Naive thymus-derived CD8-positive, alpha-beta T cell (primary cell): ENCODE measurements at places on chromosomes 1 and 21.
A peak's percentile ranks its signal among the peaks of the same experiment; 100 is the strongest.

- no peak for DNase-seq
These were observed 10.7 kb downstream of the ADAMTS5 start for GRCh38 chr21:26956216-26956615.

DNA sequence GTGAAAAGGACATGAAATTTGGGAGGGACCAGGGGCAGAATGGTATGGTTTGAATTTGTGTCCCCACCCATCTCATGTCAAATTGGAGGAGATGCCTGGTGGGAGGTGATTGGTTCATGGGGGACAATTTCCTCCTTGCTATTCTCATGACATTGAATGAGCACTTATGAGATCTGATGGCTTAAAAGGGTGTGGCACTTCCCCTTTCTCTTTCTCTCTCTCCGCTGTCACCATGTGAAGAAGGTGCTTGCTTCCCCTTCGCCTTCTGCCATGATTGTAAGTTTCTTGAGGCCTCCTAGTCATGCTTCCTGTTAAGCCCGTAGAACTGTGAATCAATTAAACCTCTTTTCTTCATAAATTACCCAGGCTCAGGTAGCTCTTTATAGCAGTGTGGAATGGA, 7.6 kb upstream of the GBP4 start:
- DNase-seq = no peak

GRCh38 chr1:11749203-11749689, 12.7 kb upstream of the C1orf167 start:
- no peak for DNase-seq

DNA sequence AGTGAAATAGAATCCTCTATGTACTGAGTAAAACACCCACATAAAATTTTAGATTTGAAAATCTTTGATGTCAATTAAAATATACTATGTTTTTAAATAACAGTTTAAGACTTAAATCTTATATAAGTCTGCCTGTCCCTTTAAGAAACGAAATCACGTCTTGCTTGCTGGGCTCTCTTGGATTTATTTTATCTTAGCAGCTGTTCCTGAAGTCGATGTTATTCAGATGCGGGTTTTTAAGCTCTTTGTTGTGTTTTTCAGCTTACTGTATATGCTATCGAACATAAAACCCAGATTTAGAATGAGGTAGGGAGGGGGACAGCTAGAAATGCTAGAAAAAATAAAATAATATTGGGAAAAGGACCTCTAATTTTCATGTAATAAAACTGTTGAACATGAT, 11.1 kb upstream of the SSX2IP start:
- no peak for DNase-seq

DNA sequence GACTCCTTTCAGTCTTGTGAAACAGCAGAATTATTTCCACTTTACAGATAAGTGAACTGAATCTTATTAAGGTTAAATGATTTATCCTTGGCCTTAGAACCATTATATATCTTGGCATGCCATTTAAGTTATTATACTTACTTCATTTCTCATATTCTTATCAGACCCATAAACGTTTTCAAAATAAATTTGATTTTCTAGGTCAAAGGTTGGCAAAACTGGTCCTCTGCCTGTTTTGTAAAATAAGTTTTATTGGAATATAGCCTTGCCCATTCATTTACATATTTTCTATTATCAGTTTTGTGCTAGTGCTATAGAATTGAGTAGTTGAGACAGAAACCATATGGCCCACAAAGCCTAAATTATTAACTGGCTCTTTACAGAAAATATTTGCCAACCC, 32.9 kb upstream of the SNRPE start:
- DNase-seq = no peak

GRCh38 chr1:205840146-205840923, 9.6 kb downstream of the PM20D1 start:
- no peak for DNase-seq

DNA sequence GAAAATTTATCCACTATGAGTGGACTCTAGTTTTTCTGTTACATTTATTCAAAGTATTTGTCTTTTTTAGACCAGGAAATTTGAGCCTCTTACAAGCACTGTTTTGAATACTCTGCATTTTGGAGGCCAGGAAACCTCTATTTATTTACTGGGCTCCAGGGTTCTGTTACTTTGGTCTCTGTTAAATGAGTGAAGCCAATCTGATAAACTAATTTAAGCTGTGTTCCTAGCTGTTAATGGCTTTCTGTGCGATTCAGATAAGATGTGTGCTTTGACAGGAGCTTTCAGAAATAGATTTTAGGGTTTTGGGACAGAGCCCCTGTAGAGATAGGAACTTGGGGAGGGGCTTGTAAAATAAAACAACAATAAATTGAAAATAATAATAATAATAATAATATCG, 23.9 kb downstream of the ACKR1 start:
- DNase-seq = no peak

DNA sequence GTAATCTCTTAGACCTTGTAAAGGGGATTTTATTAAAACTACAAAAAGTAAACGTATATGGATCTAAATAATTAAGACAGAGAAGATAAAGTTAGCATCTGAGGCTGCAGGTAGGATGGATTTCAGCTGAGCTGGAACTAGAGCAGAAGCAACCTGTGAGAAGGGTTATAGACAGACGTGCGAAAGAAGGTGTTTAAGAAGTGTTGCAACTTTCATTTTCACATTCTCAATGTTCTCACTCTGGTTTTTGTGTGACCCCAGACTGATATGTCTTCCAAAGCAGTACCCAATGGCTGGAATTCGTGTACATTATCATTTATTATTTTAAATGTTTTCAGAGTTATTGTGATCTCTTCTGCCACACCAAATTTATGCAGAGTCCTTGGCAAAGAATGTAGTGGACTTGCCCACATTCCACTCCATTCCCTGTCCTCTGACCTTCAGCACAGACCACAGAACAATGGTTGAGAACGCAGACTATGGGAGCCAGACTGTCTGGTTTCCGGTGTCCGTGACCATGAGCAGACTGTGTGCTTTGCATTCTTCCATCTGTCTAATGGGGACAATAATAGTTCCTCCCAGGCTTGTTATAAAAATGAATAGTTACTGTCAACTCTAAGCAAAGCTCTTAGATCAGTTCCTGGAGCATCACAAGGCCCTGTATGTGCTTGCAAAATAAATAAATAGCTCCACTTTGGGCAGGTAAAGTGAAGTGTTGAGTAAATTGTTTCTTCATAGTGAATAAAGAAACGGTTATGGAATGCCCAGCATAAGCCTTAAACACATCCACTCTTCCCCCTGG, 140.6 kb upstream of the SAMSN1 start:
- no peak for DNase-seq

GRCh38 chr1:76510672-76511557, 356.4 kb upstream of the ST6GALNAC5 start:
- no peak for DNase-seq

DNA sequence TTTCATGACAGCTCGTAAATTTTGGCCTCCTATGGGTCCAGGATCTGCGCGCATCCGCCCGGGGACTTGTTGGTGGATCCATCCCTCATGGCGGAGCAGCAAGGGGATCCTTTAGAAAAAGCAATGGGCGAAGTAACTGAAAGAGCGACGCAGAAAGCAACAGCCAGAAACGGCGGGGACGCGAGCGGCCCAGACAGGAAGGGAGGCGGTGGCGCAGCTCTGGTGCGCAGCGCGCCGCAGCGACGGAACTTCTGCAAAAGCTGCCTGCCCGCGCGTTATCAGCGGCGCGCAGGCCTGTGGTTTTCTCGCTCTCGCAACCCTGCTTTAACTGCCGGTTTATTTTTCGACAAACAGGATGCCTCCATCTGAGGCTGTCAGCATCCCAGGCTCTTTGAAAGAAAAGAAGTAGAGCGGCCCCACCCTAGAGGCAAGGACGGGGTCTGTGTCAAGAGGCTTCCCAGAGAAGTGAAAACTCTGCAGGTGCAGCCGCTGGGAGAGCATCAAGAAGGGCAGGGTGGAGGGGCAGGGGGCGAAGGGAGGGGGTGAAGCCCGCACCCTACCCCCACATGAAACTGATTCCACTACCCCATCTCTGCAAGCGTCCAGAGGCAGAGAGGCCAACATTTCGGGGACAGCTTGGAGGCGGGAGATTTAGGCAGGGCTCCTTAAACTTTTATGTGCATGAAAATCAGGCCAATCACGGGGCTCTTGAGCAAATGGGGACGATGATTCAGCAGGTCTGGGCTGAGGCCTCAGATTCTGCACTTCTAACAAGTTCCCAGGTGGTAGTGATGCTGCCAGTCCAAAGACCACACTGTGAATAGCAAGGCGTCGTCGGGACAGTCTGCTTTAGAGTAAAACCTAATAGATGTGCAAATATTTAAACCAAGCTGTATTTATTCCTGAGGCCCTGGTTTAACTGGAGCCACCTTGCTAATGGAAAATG, 22.2 kb downstream of the RUNX1 start:
- peak; percentile 83 for DNase-seq

DNA sequence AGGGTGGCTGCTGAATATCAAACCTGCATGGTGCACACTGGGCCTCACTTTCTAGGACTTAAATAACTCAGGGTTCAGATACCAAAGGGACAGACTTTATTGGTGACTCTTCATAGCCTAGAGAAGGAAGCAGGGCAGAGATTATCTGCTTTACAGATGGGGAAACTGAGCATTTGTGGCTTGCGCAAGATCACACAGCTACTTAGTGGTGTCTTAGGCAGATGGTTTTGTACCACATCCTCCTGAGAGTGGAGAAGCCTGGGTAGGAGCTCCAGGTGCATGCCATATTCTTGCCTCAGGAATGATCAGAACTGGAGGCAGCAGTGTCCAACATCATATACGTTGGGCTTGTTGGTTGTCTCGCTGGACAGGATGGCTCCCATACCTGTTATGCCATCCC, 6.8 kb upstream of the DPH2 start:
- DNase-seq = no peak

GRCh38 chr1:237041795-237042525, at the start of gene RYR2:
Gene RYR2 (plus strand): TSS chr1:237042184. CDS start chr1:237042522, 338 bp downstream.
- no peak for DNase-seq

DNA sequence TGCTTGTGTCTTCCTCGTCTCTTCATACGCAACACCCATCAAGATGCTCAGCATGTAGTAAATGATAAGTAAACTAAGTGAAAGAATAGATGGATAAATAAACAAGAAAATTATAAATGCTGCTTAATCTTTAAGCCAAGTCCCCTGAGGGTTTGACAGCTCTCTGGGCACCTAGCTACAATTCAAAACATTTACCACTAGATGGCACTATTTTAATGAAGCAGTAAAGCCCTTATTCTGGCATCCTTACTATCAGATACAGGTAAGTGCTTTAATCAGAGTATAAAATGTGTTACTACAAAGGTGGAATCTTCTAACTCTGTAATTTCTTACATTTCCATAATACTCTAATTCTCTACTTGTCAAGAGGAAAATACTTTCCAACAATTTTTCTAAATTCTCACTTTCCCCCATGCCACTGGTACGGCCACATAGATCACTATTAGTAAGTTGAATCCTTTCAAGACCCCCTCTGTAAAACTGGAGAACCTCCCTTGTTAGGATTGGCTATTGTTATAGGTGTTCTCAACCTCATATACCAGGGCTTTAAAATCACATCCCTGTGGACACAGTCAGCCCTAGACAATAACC, 137.8 kb downstream of the BARHL2 start:
- no peak for DNase-seq

DNA sequence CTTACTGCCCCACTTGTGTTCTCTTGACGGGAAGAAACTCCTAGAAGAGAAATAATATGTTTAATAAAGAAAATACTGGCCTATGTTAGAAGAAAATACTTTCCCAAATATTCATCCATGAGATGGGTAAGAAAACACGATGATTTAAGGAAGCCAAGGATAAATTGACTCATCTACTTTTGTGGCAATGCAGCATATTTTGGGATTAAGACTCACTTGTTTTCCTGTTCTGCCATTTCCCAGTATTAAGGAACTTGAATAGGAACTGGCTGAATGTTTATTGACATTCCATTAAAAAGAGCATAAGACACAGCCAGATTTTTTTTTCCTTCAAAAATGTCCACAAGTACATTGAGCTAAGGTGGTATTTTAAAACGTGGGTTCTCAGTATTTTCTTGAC, 10.9 kb upstream of the ADAMTS5 start:
- DNase-seq = no peak

DNA sequence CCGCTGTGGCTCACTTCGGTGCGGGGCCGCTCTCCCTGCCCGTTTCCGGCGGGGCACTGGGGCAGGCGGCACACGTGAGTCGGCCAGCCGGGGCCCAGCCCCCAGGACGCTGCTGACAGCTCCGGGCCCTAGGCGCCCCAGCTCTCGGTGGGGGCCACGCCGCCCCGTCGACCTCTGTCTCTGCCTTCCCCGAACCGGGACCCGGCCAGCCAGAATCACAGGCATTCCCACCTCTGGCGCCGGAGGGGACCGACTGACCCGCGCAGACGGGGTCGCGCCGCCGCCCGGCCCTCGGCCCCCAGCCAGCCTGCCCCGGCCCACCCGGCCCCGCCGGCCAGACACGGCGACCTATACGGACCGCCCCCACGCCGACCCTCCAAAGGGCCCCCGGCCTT, 755 bp downstream of the SCMH1 start:
- no peak for DNase-seq

GRCh38 chr1:231053493-231054162, 13.6 kb upstream of the FAM89A start:
- no peak for DNase-seq

- DNase-seq = no peak
These were observed 7.8 kb downstream of the UBE2Q1 start for GRCh38 chr1:154550657-154551056.

GRCh38 chr1:234997896-234998741, 130.5 kb downstream of the TOMM20 start:
- DNase-seq = no peak

DNA sequence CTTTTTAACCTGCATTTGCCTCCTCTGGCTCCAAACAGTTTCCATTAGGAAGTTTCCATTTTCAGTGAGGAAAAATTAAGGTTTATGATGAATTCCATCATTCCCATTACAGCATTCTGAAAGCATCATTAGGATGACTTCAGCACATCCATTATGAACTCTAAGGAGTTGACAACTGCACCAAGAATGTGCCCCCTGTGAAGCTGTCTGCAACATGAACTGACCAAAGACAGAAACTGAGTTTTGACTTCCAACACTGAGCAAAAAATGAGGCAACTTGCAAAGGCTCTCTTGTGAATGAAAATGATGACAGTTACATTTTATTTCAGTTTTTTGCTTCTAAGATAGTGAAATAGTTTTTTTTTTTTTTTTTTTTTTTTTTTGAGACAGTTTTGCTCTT, 18.3 kb upstream of the KCNE1 start:
- no peak for DNase-seq

- DNase-seq = peak; percentile 86
These were observed at the start of gene ISG15 for GRCh38 chr1:1013105-1013921. Gene ISG15 (plus strand): TSS chr1:1013497. CDS start chr1:1013574, 77 bp downstream.

- no peak for DNase-seq
These were observed 54.7 kb upstream of the EPS8L3 start for GRCh38 chr1:109818271-109818987.

DNA sequence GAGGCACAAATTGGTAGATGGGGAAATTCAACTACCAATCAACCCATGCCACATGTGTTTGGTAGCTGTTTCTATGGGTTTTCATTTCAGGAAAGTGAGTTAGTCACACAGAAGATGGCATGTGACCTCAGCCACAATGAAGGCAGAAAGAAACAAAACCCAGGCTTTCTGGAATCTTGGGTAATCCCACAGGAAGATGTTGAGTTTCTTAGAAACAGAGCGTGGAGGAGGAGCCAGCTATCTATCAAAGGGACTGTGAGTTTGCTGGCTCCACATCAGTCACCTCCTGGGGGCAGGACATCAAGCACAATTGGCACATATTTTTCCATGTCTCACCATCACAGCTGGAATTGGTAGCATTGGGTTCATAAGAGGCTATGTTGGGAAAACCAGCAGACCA, 188.9 kb upstream of the PLXNA2 start:
- DNase-seq = no peak

- DNase-seq = no peak
These were observed 149.5 kb upstream of the BACE2 start for GRCh38 chr21:41018431-41018830.

- no peak for DNase-seq
These were observed 643.4 kb downstream of the SMYD3 start for GRCh38 chr1:245863566-245864184.
